ENCODE measurements at places on chromosomes 12 and 14. TPM values are rescaled to one million over a fixed set of nuclear protein-coding genes. Genes with fewer than 3 reads are reported as not detected.

DNA sequence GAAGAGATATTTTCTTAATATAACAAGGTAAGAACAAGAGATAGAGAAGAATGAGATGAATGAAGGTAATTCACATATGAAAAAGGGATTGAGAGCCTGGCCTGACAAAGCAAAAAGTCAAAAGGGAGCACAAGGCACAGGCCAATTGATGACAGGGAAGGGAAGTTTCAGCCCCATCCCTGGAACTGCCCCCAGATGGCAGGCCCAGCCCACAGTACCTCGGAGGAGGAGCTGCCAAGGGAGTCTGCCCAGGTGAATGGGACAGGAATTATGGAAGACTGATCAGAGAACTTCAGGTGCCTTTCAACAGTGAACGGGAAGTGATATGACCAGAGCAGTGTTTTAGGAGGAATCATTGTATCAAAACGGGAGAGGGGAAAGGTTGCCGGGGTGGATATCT is 15.7 kb downstream of the SNRPF start:
- no peak for DNase-seq

DNA sequence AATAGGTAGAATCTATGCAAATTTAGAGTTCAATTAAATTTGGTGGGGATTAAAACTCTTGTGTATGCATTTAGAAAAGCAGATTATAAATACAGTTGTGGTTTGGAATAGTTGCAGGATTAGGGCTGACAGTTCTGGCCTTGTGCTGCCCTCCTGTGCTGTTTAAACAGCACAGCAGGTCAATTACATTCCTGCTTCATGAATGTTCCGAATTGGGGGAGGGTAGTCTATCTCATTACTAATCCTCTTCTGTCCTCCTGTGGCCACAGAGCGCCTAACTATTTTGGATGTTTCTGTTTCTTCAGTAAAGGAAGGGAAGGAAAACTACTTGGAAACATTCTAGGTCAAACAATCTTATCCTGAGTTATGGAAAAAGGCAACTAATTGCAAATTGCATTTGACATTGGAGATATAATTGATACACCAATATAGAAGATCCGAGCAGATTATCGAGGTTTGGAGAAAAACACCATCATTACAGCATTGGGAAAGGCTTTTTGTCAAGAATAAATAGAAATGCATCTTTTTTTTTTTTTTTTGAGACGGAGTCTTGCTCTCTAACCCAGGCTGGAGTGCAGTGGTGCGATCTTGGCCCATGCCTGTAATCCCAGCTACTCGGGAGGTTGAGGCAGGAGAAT is 8.7 kb upstream of the GPR19 start:
- DNase-seq = no peak

GRCh38 chr12:130872179-130873096 is 572 bp downstream of the RAN start:
- no peak for DNase-seq

GRCh38 chr12:43964033-43964432 is 128.2 kb downstream of the TMEM117 start:
- no peak for DNase-seq

GRCh38 chr12:58202933-58203718 is 261.8 kb downstream of the ATP23 start:
- no peak for DNase-seq

Gene ALDH1L2
- total RNA-seq = 2.3 TPM

DNA sequence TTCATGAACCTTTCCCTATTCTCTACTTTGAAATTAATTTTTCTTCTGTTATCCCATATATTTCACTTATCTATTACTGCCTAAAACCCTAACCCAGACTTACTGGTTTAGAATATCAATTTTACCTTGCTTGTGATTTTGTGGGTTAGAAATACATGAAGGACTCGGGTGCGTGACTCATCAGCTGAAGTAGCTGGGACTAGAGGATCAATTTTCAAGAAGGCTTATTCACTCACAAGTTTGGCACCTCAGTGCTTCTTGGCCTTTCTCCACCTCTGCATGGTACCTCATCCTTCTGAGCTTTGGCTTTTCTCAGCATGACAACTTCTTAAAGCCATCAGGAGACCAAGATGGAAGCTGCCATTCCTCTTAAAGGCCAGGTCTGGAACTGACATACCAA is 57.8 kb downstream of the TMEM117 start:
- no peak for DNase-seq

- DNase-seq = no peak
Measured at GRCh38 chr12:114625294-114625851, 58.6 kb downstream of the TBX3 start.
